Fibroblast of pulmonary artery (primary cell): ENCODE measurements at places on chromosomes 3 and 15.
A peak's percentile ranks its signal among the peaks of the same experiment; 100 is the strongest.

DNA sequence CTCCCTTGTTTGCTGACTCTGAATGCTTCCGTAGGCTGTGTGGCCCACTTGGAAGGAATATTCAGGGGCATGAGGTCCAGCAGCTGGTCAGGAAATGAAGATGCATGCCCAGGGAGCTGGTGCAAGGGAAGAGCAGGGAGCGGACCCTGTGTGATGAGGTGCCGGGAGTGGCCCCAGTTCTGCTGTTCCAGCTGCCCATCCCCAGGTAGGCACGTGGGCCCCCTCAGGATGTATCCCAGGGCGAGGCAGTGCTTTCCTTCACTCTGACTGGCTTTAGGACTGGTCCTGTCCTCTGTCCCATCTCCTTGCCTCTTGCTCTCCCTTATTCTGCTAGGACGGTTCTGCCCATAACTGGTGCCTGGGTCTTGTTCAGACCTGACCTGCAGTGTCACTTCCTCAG lies 1.1 kb upstream of the FAM3D start:
- DNase-seq, result no peak

- no peak for DNase-seq
Observed at GRCh38 chr3:15500107-15500724, 21.3 kb downstream of the COLQ start.

- DNase-seq, result no peak
Observed at GRCh38 chr15:79463781-79464270, 31.7 kb downstream of the MINAR1 start.

- peak; percentile 88 for DNase-seq
Observed at GRCh38 chr15:88467073-88467934, at the start of the genes MRPL46 and MRPS11. Gene MRPL46 (minus strand): TSS chr15:88467388. CDS start chr15:88467377, 11 bp downstream. Gene MRPS11 (plus strand): TSS chr15:88467708. CDS start chr15:88467718, 10 bp downstream.

DNA sequence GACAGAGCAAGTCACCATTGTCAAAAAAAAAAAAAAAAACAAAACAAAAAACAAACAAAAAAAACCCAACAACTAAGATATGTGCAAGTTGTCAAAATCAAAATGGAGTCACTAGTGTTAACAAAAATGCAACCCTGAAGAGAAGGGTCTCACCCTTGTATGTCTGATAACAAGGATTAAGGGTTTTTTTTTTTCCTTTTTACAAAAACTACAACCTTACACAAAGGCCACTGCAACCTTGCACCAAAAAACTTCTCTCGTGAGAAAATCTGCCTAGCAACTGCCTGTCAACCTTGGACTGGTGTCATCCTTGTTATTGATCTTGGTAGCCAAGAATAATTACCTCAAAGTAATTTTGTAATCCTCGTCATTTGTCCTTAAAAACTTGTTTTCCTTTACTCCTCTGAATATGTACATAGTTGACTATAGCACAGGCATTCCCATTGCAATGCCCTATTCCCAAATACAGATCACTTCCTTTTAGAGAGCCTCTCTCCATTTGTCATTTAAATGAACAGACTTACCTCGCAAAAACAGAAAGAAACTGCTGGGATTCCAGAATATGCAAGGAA lies 24.0 kb downstream of the TFRC start:
- DNase-seq, result no peak

DNA sequence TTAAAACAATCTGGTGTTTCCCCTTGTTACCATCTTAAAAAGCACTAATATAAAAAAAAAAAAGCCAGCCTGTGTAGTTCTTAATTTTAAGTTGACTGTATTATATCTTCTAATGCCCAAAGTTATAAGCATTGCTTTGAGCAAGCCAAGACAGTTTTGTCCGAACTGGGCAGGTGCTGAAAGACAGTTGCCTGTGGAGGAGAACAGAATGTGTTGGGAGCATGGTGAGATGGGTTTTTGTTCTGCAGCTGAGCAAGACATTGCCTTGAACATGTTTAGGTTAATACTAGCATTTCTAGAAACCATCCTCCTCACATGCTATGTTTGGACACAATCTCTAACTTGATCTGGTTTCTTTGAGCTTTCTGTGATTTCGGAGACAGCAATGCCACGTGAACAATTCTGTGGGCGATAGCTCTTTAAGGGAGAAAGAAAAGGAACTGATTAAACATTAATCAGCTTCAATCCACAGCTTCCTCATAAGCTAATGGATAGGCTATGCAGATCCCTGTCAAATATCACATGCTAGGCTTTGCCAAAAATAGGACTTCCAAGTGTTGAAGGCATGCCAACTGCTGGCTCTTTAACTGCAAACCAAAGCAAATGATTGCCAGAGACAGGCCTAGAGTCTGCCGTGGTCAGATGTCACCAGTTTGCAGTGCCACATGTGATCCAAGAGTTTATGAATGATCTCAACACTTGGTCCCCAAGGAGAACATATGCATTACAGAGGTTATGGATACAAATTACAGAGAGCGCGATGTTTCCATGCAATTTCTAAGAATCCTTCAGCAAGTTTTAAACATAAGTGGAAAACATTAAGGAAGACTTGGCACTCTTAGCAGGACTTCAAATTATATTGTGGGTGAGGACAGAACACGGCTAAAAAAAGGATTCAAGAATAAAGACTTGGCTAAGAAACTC lies 428.1 kb downstream of the ROBO2 start:
- no peak for DNase-seq

DNA sequence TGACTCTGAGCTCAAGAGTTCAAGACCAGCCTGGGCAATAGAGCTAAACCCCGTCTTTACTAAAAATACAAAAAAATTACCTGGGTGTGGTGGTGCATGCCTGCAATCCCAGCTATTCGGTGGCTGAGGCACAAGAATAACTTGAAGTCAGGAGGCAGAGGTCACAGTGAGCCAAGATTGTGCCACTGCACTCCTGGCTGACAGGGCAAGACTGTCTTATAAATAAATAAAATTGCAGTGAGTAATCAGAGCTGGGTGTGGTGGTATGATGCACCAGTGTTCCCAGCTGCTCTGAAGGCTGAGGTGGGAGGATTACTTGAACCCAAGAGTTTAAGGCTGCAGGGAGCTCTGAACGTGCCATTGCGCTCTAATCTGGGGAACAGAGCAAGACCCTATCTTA lies 55.9 kb upstream of the GCNT3 start:
- DNase-seq, result peak; percentile 28

GRCh38 chr15:65528461-65529060 lies 1.7 kb upstream of the HACD3 start:
- no peak for DNase-seq

GRCh38 chr3:56536735-56537134 lies 20.2 kb upstream of the CCDC66 start:
- DNase-seq, result no peak

GRCh38 chr3:136547293-136547692 lies 204.9 kb downstream of the STAG1 start:
- DNase-seq, result peak; percentile 8

DNA sequence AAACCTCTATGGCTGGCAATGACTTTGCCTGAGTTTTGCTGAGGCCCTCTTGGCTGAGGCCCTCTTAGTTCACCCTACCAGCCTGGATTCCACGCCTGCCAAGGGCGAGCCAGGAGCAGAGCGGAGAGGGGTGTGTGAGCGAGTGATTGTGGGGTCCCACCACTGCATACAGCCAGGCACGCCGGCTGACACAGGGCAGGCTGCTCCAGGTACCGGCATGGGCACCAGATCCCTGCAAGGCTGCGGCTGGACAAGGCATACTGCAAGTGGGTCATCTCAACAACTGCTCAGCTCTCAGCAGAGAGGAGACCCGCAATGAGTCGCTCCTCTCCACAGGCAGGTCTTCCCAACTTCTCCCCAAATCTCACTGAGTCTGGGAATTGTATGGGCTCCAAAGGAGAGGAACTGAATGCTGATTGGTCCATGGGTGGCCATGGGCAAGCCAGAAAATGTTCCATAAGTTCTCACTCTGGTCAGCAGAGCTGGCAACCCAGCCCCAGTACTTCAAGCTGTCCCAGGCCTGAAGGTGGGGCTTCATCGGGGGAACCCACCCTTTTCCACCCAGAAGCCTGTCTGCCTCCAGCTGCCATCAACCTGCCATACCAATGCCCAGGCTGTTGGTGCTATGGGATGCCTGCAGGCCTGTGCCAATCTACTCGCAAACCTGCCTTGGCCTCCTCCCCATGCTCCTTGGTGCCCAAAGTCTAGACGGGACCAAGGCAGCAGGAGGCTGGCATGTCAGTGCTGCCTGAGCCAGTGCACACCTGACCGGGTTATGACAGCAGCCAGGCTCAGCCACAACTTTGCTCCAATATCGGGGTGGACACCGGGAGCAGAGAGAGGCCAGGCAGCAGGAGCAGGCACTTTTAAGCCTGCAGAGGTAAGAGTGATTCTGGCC lies 1273.6 kb upstream of the GBE1 start:
- no peak for DNase-seq

- DNase-seq, result no peak
Observed at GRCh38 chr3:127915115-127915936, at the start of gene KBTBD12. Gene KBTBD12 (plus strand): TSS chr3:127915232. CDS start chr3:127923062, 7,830 bp downstream.

DNA sequence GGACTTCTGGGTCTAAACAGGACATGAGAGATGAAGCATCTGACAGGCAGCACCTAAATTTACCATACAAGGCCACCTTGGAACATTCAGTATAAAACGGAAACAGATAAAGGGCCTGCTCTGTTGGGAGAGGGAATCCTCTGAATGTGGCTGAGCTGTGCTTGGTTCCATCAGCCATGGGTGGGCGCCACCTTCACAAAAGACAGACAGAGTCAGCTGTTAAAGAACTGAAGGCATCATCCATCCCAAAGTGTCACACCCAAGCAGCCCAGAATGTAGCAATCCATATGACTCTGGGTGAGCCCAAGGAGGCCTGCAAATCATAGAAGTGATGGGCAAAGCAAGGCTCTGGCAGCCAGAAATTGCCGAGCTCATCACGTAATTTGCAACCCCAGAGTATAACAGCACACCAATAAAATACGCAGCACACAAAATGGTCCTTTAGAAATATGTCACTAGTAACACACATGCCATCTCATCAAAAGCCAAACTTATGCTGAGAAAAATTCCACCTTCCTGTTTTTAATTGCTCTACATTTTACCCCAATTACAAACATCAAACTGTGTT lies 24.8 kb upstream of the RBP1 start:
- DNase-seq, result peak; percentile 13

DNA sequence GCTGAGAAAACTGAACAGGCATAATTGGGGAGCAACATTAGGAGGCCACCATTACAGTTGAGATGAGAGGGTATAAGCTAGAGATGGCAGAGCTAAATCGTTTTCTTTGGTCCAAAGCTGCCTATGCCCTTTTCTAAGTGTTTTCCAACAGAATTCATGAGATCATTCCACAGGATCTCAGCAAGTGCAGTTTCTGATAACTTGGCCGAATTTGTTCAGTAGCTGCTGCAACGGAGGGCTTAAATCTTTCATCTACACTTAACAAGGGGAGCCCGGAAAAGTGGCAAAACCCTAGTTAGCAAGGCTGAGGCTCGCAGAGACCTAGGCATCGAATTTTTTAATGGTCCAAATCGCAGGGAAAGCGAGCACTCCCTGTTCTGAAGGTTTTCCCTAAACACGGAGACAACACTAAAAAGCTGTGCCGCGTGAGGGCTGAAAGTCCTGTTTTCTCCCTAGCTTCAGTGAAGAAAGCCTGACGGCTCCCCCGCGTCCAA lies 531 bp upstream of the BLOC1S6 start:
- DNase-seq, result no peak

DNA sequence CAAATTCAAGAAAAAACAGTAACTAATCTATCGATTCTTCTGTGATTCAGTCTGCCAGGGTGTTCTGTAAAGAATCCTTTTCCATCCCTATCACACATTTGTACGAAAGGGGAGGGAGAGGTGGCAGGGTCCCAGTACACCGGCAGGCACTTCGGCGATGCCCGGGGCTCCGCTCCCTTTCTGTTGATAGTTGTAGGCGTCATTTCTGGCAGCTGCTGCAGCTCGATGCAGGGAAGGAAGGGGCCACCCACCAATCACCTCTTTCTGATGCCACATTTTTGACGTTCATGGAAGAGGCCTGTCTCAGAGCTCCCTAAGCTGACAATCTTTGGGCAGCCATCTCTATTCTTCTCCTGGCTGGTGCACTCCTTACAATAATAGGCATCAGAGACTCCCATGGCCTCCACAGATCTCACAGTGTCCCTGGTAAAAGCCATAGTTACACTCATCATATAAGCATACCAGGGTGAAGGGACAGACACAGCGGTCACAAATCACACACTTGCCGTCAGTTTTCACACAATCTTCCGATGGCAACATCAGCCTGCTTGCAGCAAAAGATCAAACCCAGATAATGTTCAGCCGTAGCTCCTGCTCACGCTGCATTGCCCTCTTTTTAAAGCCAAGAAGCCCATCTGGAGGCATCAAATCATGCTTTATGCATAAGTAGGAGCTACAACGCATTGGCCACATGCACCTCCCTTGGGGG lies 60.8 kb upstream of the ZBTB38 start:
- DNase-seq, result no peak
